ENCODE measurements at places on chromosomes 1 and 21.

DNA sequence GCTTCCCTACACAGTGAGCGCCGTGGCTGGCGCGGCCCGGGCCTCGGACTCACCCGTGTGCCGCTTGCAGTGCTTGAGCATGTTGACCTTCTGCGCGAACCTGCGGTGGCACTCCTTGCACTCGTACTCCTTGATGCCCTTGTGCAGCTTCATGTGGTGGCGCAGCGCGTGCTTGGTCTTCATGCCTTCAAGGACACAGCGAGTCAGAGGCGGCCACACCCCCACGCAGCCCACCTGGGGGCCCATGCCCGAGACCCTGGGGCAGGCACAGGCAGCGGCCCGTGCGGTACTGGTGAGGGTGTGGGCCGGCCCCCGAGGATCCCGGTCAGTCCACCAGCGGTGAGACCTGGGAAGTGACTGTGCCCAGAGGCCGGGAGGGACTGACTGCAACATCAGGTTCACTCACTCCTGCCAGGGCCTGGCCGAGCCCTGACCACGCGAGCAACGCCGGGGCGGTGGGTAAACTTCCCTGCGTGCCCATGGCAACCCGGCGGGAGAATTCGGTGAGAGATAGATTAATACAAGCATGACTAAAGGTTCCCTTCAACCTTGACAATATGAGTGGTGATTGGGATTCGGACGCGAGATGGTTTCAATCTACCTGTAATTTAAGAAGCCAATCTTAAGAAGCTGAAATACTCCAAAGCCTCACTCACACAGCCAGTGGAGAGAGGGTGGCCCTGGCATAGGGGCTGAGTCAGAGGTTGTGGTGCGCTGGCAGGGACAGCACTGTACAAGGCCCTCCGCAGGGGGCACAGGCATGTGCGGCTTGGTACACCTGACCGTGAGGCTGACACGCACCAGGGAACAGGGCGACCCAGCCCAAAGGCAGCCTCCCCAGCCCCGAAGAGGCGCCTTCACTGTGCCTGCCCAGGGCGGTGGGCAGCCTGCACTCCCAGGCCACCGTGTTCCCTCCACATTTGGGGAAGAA lies 49.1 kb upstream of the RIPK4 start:
- DNase-seq, result no peak

GRCh38 chr21:16047904-16048303 lies 318.1 kb downstream of the USP25 start:
- no peak for DNase-seq

GRCh38 chr1:221612047-221612777 lies 129.7 kb downstream of the DUSP10 start:
- no peak for DNase-seq

DNA sequence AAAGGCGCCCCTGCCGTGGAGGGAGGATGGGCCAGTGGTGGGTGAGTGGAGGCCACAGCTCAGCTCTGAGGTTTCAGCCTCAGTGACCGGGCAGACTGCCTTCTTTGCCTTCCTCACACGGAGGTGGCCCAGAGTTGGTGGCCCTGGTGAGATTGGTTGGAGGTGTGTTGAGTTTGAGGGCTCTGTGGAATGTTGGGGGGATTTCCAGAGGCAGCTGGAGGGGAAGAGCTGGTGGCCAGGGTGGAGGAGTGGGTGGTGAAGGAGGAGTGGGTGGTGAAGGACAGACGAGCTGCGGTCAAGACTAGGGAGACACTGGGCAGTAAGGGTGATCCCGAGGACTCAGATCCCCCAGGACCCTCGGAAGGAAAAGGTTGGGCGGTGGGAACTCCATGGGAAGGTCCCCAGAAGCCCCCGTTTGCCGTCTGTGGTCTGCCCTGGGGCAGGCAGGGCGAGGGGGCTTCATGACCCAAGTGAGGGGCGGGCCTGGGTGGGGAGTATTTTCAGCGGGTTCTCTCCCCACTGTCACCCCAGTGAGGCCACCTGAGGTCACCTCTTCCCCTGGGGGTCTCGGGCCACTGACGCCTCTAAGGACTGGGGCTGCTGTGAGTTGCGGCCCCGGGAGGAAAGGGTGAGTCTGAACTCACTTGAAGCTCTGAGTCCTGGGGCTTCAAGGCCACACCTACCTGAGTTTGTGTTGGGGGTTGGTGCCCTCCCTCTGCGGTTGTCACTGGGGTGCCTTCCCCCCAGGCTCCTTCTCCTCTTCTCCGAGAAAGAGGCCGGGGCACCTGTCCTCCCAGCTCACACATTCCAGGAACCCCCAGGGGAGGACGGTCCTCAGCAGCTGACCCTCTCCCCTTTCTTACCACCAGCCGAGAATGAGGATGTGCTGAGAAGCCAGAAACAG lies 22.7 kb upstream of the PIK3CD start:
- DNase-seq, result no peak

DNA sequence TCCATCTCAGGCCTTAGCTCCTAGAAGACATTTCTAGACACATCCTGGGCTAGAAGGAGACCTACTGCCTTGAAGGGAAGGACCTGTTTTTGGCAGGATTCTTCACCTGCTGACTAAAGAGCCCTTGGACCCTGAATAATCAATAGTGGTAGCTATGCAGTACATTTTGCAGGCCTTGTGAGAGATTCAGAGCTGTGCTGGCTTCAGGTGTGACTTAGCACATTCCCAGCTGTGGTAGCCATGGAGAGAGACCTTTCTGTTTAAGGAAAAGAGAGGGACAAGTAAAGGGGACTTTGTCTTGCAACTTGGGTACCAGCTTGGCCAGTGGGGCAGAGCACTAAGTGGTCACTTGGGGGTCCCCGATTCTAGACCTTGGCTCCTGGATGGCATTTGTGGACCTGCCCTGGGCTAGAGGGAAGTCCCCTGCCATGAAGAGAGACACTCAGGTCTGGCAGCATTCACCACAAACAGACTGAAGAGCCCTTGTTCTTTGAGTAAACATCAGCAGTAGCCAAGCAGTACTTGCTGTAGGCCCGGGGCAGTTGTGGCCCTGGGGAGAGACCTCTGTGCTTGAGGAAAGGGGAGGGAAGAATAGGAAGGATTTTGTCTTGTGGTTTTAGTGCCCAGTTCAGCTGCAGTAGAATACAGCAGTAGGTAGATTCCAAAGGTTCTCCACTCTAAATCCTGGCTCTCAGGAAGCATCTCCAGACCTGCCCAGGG lies 26.2 kb upstream of the CD1A start:
- no peak for DNase-seq

- no peak for DNase-seq
Observed at GRCh38 chr1:149936170-149936991, at the start of gene MTMR11. MTMR11 (minus strand) TSS chr1:149936879; CDS start chr1:149936647, 232 bp downstream.

GRCh38 chr1:15460708-15461095 lies 4.2 kb downstream of the CELA2A start:
- no peak for DNase-seq

DNA sequence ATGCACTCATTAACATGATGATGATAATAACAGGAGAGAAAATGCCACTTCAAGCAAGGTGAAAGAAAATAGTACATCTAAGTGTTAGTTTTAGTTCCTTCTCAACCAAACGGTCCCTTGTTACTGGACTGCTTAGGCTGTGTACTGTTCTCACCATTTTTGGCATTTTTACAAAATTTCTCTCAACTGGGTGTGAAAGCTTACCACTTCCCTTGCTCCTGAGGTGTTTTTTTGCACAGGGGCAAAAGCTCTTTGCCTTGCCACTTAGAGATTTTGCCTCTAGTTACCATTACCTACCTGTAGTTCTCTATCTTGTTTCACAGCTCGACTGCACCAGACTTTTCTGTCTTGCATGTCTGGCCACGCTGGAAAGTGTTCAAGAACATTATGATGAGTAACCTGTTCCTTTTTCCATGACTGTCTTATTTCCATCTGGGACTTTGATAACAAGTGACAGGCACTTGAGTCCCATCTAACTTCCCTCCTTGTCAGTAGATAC lies 10.7 kb downstream of the NEK7 start:
- DNase-seq, result no peak

GRCh38 chr1:58857680-58858673 lies 74.1 kb upstream of the JUN start:
- no peak for DNase-seq

GRCh38 chr1:32818804-32819541 lies 1.5 kb downstream of the S100PBP start:
- DNase-seq, result no peak

DNA sequence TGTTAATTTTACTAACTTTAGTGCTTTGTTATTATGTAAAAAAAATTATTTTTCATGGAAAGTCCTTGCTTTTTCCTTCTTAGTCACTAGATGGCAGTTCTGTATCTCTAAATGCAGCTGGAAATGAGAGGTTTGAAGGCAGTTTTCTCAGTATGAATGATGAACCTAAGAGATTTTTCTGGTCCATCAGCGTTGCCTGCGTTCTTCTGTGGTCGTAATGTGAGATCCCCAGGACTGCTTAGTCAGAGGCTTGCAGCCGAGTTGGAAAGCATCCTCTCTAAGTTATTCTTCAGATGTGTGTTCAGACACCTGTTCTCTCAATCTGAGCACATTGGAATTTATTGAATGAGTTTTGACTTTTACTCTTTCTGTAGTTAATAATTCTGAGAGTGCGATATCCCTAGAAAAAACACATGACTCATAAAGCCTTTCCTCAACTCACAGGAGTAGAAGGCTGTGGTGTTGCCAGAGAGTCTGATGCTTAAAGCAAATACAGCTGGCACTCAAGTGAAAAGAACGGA lies 99.3 kb downstream of the FMN2 start:
- DNase-seq, result no peak

GRCh38 chr1:181251001-181251712 lies 162.7 kb downstream of the IER5 start:
- no peak for DNase-seq

- no peak for DNase-seq
Observed at GRCh38 chr21:42835211-42835610, 44.1 kb downstream of the WDR4 start.

GRCh38 chr1:110674337-110675059 lies at the start of gene KCNA3:
KCNA3 (minus strand) TSS chr1:110674940; CDS start chr1:110674809, 131 bp downstream.
- peak; percentile 46 for DNase-seq

DNA sequence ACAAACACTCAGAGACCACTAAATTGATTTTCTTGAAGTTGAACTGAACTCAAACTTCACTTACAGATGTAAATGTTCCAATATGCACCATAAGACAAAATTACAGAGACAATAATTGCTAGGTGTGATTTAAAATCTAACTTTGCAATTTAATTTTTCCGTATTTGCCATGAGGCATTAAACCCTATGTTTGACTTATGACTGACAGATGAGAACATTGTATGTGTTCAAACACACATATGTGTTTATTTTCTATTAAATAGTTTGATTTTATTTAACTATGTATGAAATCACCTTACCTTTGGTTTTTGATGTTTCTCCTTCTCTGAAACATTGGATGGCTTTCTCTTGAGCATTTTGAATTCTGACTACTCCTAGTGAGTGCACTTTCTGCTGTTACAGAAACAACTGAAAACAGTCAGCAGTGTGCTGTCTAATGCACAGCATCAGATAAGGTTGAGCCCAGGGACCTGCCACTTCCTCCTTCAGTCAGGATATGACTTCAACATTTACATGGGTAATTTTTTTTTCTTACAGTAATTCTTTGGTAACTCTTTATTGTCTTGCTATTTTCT lies at the start of gene SAMSN1:
Gene SAMSN1 (minus strand): TSS at position 410 of the 575 bp plus-strand sequence. CDS start 54 bp downstream, at position 356.
- DNase-seq, result peak; percentile 30

DNA sequence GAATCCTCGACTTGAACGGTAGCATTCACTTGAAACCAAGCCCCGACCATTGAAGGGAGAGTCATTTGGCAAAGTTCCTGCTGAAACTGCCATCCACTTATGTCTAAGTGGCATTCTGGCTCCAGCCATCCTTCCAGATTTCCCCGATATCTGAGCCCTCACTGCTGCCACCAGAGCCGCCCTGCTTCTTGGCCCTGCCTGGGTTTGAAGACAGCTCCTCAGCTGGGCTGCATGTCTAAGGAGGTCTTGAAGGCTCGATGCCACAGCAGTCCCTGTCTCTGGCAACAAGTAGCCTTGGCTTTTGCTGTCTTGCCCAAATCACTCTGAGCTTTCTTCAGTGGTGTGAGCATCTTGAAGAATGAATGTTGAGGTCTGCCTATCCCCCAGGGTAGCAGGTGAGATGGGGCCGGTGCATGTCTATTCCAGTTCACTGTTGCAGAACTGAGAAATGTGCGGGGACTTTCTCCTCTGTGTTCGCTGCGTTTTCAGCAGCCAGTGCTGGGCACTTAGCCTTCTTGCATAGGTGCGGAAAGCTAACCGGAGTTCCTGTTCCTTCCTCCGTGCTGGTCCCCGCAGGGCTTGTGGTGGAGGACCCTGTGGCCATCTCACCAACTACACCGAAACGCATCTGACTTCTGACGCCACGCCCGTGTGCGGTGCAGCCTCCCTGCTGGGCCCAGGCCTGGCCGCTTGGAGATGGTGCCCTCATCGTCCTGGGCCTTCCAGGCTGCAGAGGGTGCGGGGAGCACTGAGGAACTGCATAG lies 29.2 kb downstream of the MAN1C1 start:
- DNase-seq, result no peak

DNA sequence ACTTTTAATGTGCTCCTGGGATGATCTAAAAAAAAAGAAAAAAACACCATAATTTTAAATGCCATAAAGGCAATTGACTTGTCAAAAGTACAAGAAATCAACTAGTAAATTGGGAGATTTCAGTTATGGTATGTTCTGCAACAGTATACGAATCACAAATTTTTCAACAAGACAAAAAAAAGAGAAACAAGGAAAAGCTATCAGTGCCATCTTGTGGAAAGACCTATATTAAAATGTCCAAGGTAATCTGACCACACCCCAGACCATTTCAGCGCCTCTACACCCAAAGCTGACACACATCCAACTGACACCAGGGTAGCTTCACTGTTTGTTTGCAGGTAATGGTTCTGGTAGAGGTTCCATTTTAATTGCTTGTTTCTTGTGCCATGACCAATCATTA lies 5.0 kb upstream of the DUSP23 start:
- DNase-seq, result no peak

GRCh38 chr1:201205036-201205435 lies 14.4 kb downstream of the IGFN1 start:
- no peak for DNase-seq

- DNase-seq, result no peak
Observed at GRCh38 chr1:183438060-183438459, 19.9 kb upstream of the NMNAT2 start.

GRCh38 chr1:151827853-151828252 lies 3.7 kb downstream of the RORC start:
- DNase-seq, result no peak

- DNase-seq, result no peak
Observed at GRCh38 chr1:236421022-236421421, 26.9 kb downstream of the EDARADD start.

GRCh38 chr1:200888349-200888838 lies 6.3 kb upstream of the INAVA start:
- DNase-seq, result peak; percentile 23

- DNase-seq, result no peak
Observed at GRCh38 chr1:205505076-205505729, 734 bp downstream of the CDK18 start.

DNA sequence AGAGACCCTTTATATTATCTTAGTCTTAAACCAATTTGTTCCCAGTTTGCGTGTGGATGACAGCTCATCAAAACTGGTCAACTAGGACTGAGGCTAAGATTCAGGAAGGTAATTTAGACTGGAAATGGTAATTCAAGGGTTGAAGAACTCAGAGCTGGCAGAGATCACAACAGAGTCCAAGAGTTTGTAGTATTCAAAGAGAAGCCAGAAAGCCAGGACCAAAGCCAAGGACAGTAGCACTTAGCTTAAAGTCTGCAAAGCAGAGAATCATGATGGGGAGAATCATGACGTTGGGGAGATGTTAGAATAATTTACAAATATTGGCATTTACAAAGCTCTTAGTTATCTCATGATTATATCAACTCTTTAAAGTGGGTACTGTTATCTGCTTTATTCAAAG lies 32.6 kb downstream of the RNF11 start:
- no peak for DNase-seq

GRCh38 chr1:110453829-110454228 lies 2.9 kb downstream of the PROK1 start:
- DNase-seq, result no peak

- no peak for DNase-seq
Observed at GRCh38 chr1:24644100-24644384, 940 bp downstream of the SRRM1 start.

All from stimulated activated CD8-positive, alpha-beta memory T cell treated with anti-CD3 and anti-CD28 coated beads, Interleukin-7, amount 100 ng/mL, for 1 hour (primary cell).